Stimulated activated CD8-positive, alpha-beta memory T cell treated with anti-CD3 and anti-CD28 coated beads, Interleukin-7, amount 100 ng/mL, for 1 hour (primary cell): ENCODE measurements at places on chromosomes 3 and 15.

- no peak for DNase-seq
Measured at GRCh38 chr3:81851176-81851575, 89.7 kb upstream of the GBE1 start.

DNA sequence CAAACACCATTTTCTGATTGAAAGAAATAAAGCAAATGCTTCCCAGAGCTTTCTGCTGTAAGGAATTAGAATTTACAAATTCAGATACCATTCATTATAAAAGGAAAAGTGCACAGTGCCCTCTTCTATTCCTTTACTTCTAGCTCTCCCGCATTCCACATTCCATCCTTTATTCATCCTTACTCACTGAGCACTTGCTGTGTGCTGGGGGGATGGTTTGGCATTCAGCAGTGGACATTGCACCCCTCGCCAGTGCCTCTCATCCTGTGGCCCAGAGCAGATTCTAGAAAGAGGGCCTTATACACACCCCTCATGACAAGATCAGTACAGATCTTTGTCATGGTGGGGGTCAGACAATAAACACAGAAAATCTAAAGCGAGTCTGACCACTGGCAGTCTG is 73.0 kb downstream of the MGLL start:
- DNase-seq: no peak

GRCh38 chr3:37891227-37891626 is 29.5 kb downstream of the CTDSPL start:
- DNase-seq: no peak

DNA sequence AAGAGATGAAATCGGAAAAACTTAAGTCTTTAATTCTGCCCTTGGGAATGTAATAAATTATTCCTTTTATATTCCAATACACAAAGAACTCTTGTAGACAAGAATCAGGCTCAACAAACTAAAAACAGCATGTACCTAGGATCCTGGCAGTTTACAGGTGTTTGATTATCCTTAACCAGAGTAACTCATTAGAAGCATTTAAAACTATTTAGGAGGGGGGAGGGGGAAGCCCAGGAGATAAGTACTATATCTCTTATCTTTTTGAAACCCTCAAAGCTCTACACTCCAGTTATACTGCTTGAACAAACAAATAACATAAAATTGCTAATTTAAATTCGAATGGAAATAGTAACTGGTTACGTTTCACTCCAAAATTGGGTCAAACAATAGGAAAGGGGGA is 1.9 kb downstream of the CNBP start:
- no peak for DNase-seq

GRCh38 chr3:49747792-49748480 is 24.2 kb upstream of the GMPPB start:
- DNase-seq: no peak

GRCh38 chr15:24957691-24958090 is 2.9 kb downstream of the SNRPN start:
- DNase-seq: no peak

DNA sequence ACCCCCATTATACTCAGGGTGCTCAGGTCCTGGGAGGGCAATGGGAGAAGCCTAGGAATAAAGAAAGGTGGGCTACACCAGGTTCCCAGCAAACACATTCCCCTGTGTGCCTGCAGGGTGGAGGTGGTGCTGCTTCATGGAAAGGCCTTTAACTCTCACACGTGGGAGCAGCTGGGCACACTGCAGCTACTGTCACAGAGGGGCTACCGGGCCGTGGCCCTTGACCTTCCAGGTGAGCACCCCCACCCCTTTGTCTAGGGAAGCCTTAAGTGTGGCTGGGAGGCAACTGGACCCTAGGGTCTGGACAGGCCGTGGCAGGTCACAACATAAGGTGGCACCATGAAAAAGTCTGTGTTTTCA is 3.3 kb downstream of the ABHD14A start:
- DNase-seq: no peak

DNA sequence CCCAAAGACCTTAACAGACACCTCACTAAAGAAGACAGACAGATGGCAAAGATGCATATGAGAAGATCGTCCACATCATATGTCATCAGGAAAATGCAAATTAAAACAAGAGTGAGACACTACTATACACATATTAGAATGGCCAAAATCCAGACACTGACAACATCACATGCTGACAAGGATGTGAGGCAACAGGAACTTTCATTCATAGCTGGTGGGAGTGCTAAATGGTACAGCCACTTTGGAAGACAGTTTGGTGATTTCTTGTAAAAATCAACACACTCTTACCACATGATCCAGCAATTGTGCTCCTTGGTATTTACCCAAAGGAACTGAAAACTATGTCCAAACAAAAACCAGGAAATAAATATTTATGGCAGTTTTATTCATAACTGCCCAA is 17.6 kb downstream of the CHDH start:
- no peak for DNase-seq

DNA sequence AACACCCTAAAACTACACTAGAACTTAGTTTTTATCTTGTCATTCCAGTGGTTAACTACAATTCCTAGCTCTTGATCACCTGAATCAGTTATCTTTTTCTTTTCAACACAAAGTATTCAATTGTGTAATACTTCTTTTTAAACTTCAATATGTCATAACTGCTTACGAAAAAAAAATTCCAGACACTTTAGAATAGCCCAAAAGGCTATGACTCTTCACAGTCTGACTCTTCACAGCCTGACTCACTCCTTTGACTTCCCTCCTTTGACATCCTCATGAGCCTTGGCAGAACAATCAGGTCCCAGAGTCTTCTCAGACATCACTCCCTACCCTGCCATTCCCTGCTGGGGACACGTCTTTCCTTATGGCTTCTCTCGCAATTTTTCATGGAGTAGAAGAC is 727.1 kb downstream of the ROBO1 start:
- no peak for DNase-seq

DNA sequence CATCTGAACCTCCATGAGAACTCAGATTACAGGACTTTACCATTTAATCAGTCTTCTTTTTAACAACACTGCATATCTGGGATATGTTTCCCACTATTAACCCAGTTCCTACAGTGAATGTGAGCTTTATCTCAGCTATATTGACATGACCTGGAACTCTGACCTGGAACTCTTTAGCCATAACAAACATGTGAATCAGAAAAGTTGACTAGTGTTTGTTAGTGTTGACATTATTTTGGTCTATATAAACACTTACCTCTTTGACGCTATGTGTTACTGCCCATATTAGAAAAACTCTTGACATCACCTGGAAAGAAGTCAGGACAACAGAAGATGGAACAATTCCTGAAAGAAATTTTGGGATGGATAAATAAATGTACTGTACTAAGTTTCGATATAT is 56.7 kb downstream of the HACD2 start:
- DNase-seq: no peak

DNA sequence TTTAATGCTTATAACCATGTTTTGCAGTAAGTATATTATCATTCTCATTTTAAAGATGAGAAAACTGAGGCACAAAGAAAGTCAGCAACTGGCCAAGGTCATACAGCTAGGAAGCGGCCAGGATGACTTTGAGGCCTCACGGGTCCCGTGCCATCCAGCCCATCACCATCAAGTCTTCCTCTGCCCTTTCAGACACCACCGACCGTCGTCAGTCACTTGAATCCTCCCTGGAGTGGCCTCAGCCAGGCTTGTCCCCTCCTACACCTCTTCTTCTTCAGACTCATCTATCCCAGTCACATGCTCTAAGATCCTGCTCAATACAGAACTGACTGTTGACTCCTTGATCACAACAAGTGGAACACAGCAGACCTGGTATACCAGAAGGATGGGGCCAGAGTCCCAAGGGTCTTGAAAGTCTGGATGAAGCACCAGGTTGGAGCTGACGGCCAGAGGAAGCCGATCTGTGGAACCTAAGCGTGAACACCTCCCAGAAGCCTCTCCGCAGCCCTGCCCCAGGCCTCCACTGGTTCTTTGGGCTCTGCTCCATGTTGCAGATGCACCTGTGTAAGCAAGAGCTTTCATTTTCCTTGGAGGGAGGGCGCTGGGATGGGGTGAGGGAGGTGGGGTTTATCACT is 22.1 kb downstream of the ITGA11 start:
- DNase-seq: no peak

- DNase-seq: no peak
Measured at GRCh38 chr3:53493963-53494791, at the start of gene CACNA1D. TSS of gene CACNA1D (plus strand) at chr3:53494611. CDS start at chr3:53495167, 556 bp downstream.
